ENCODE measurements at places on chromosomes 7 and 10.

- no peak for DNase-seq
These were observed 876 bp downstream of the DNAH11 start for GRCh38 chr7:21543528-21544302.

GRCh38 chr7:147415991-147416390 is 1174.6 kb upstream of the C7orf33 start:
- no peak for DNase-seq

DNA sequence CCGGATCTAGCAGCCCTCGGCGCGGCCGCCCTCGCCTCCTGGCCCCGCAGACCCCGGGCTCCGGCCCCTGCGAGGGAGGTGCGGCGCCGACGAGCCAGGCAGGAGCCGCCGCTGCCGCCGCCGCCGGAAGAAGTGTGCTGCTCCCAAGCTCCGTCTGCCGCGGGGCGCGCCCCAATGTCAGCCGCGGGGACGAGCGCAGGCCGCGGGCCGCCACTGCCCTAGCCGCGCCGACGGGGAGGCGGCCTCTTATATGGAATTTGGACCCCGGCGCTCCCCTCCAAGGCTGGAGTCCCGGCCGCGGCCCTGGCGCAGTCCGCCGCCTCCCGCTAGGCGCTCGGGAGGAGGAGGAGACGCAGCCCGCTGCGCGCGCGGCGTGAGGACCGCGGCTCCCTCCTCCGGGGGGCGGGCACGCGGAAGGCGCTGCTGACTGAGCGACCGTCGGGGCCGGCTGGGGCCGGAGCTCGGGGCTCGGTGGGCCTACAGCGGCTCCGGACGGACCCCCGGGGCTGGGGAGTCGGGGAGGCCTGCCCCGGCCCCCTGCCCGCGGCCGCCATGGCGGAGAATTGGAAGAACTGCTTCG is at the start of gene TRIM8:
TSS of gene TRIM8 (plus strand) at position 414 of the 580 bp plus-strand sequence. CDS start at position 553, 139 bp downstream.
- DNase-seq = no peak

- peak; percentile 31 for DNase-seq
These were observed 5.7 kb downstream of the BLVRA start for GRCh38 chr7:43764039-43764761.

- no peak for DNase-seq
These were observed 1.6 kb upstream of the CASP2 start for GRCh38 chr7:143286522-143286890.

GRCh38 chr7:75611557-75612178 is 119.5 kb downstream of the SPDYE5 start:
- DNase-seq = peak; percentile 87

Data from heart right ventricle (tissue), 16 donors.